ENCODE measurements at places on chromosomes 13 and 19.

DNA sequence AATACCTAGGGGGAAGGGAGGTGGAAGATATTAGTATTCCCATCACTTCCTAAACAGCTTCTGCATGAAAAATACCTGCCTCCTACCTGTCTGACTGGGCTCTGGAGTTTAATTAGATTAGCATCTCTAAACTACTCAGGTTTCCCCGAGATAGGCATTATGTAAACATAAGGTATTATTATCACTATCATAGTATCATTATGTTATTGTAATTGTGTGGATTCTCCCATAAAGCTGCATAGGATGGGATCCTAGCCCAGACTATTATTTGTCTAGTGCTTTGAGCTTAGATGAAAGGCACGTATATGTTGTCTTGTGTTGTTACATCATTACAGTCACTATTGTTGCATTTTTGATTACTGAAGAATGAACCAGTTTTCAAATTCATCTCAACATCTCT is 115.2 kb upstream of the SOX21 start:
- DNase-seq: no peak

DNA sequence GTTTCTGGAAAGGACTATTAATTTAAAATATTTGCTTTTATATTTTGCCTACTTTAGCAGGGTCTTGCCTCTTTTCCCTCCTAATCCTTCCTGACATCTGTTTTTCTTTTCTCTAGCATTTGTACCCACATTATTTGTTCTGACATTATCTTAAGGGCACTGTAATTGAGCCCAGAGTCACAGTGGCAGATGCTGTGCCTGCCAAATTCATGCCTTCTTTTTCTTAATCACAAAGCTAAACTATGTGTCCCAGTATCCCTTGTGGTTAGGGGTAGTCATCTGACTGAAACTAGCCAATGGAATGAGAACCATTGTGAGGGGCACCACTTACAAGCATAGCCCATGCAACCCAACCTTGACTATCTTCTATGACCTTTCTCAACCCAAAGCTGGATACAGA is 562.9 kb downstream of the MYO16 start:
- DNase-seq: no peak

DNA sequence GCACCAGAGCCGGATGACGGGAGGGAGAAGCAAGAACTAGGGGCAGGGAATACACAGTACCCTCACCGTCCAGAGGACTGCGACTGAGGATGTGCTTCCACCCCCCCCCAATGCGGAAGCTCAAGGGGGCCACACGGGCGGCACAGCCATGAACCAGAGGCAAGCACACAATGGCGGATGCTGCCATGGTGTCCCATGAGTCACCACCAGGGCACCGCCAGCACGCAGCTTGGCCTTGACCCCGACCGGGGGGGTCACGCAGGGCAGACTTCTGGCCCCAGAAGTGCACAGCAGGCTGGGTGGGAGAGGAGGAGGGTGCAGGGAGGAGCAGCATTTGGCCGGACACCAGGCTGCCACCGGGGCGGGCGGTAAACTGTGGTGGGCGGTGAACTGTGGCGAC is 83.5 kb upstream of the ZNF254 start:
- DNase-seq: no peak

- no peak for DNase-seq
Measured at GRCh38 chr19:55472463-55472862, 4.0 kb upstream of the ZNF628 start.

DNA sequence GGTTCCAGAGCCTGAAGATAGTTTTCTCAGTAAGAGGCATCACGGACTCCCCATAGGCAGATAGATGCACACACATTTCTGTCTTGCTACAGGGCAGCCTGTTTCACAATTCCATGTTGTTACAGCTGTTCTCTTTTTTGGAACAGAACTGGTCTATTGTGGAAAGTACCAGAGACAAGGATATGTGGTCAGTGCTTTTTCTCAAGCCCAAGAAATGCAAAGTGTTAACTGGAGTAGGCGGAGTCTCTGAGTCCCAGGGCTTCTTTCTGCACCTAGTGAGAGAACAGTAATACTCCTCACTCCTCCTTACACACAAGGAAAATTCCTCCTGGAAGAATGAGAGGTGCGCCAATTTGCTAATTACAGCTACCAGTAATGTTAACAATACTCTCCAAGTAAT is 141.6 kb upstream of the ARGLU1 start:
- no peak for DNase-seq

DNA sequence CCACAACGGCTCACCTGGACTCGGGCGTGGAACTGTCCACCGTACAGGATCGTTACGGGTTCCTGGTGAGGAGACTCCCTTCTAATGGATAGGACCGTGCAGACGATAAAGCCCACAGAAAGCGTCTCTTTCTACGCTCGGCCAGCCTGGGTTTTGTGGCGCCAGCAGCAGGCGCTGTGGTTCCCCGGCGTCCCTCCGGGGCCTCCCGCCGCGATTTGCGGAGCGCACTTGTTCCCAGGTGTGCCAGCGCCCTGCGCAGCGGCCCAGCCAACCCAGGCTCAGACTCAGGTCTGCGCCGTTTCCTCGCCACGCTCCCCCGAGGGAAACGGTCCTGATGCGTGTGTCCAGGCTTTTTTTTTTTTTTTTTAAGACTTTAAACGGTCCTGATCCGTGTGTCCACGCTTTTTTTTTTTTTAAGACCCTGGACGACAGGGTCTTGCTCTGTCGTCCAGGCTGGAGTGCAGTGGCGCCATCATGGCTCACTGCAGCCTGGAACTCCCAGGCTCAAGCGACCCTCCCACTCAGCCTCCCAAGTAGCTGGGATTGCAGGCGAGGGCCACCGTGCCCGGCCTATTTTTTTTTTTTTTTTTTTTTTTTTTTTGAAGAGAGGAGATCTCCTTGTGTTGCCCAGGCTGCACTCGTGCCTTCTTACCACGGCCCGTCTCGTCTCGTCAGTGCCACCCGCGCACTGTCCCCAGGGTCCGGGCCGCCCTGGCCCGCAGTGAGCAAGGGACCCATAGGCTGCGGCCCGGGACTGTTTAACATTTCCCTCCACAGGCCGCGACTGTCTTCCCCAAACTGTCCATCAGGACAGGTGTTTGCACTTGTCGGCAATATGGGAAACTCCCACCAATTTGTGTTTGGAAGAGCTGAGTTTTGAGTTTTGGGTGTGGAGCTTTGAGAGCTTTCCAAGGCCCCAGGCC is 23.8 kb downstream of the GJA3 start:
- DNase-seq: peak; percentile 34

DNA sequence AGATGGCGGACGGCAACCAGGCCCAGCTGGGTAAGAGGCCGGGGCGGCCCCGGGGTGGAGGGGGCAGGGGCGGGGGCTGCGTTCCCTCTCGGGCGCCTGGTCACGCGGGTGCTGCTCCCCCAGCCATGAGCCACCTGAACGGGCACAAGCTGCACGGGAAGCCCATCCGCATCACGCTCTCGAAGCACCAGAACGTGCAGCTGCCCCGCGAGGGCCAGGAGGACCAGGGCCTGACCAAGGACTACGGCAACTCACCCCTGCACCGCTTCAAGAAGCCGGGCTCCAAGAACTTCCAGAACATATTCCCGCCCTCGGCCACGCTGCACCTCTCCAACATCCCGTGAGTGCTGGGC is 11.1 kb downstream of the PTBP1 start:
- no peak for DNase-seq
